ENCODE measurements at places on chromosomes 12 and 14.

GRCh38 chr12:11881835-11882234 lies 188.9 kb upstream of the BCL2L14 start:
- no peak for DNase-seq

GRCh38 chr14:58824796-58825195 lies 187.0 kb downstream of the DACT1 start:
- no peak for DNase-seq

DNA sequence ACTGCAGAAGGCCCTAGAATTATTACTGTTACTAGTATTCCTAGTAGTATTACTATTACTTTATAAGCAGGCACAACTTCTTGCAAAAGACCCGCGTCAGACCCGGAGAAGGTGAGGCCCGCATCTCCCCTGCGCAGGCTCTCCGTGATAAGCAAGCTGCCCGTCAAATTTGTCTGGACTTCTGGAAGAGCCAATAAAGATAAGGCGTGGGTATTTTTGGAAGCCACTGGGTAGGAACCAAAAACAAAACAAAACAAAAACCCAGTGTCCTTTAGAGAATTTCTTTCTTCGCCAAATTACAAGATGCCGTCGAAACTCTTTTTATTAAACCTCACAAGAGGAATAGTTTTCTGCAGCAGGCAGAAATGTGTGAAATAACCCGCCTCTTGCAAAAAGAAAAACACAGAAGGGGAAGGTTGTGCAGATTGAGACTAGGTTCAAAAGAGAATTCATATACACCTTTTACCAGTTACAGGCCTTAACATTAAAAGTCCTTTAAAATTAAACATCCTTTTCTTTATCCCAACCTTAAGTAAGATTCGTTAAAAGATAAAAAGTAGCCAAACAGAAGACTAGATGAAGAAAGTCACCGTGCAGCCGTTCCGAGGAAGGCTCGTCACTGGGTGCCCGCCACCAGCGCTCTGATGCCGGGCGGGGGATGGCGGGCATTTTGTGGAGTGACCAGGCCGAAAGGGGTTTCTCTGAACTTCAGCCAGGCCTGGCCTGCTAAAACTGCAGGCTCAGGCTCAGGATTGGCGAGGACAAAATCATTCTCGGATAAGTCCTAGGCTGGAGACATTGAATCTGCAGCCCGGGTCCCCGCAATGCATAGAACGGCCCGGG lies 1.6 kb downstream of the TBX5 start:
- no peak for DNase-seq

DNA sequence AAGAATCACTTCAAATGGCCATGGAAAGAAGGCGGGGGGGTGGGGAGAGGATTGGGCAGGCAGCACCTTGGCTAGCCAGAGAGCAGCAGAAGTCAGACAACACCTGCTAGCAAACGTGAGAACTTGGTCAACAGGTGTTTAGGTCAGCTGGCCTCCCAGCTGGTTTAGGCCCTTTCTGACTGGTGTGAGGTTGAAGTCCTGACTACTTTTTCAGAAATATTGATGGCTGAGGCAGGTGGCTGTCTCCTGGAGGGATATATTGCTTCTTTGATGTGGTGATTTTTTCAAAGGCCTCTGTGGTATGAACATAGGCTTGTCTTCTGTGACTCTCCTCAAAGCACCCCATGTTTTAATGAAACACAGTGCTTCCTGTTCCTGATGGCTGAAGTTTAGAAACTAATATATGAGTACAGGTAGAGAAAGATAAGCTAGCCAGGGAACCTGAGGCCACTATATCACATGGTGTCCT lies 238.2 kb upstream of the SSTR1 start:
- DNase-seq, result peak; percentile 26

- no peak for DNase-seq
Measured at GRCh38 chr12:62925680-62926079, 9.3 kb downstream of the PPM1H start.

GRCh38 chr12:96201272-96202227 lies 7.4 kb downstream of the ELK3 start:
- DNase-seq, result no peak

DNA sequence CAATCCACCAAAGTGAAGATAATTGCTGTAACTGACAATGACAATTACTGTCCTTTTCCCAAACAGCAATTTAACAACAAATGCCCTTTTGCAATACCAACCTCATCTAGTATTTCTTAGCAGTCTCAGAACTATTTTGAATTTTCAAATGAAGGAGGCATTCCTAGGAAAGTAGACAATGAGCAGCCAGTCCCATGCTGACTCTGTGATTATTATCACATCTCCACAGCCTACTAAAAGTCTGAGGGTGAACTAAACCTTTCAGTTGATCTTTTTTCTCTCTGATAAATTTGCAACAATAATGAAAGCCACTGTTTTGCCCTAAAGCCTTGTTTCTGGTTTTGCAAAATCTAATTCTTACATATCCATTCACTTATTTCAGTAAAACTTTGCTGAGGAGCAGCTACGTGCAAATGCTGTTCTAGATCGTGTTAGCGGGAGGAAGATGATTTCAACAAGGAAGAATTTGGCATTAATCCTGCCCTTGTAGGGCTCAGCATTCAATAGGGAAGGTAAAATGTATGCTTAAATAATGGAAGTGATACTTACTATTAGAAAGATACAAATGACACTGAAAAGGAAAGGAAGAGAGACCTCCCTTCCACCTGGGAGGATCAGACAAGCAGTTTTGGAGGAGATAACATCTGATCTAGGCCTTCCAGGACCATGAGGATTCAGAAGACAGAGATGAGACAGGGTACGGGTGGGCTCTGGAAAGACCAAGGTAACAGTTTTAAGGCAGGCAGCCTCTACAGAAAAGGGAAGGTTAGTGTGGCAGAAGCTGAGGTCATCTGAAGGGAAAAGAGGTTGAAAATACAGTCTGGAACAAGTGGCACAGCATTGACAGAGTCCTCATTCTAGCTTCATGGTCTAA lies 47.4 kb downstream of the SLC38A1 start:
- DNase-seq, result no peak

- no peak for DNase-seq
Measured at GRCh38 chr14:86012461-86012860, 482.5 kb downstream of the FLRT2 start.

DNA sequence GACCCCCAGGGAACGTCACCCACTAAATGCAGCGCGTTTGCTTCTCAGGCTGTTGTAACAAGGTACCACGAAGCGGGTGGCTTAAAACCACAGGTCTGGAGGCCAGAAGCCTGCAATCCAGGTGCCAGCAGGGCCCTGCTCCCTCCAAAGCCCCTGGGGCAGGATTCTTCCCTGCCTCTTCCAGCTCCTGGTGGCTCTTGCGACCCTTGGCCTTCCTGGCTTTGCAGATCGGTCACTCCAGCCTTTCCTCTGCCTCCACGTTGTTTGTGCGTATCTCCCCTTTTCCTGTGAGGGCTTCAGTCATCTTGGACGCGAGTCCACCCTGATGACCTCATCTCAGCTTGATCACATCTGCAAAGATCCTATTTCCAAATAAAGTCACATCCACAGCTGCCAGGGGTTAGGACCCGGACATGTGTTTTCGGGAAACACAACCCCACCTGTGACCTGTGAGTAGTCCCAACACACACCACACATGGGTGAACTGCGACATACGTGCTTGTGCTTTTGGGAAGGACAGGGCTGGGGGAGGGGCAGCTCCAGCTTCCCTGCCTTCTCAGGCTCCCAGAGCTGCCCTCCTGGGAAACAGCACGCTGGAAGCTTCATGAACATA lies 114.5 kb upstream of the NCOR2 start:
- DNase-seq, result no peak

All from CD4-positive, alpha-beta T cell (primary cell).